ENCODE measurements at places on chromosomes 11 and 22. TPM values are rescaled to one million over a fixed set of nuclear protein-coding genes. Genes with fewer than 3 reads are reported as not detected.
A peak's percentile ranks its signal among the peaks of the same experiment; 100 is the strongest.

DNA sequence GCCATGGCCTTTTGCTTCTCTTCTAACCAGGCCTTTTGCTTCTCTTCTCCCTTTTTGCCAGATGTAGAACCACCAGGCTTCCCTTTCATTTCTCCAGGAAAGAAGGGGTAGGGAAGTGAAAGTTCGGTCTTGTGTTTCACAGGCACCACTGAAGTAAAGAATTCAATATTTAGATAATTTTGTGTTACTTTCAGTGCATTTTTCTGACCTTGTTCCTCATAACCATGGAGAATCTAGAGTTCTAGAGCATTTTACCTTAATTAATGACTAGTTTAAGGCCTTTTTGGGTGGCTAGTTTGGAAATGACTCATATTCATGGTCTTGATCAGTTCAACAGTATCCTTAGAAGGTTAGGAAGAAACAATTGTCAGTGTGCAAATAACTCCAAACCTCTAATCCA lies 22.7 kb downstream of the GRAMD1B start:
- no peak for DNase-seq

The NEU3 gene
- 16.2 TPM for total RNA-seq

The PLAAT5 gene
- 8.5 TPM for total RNA-seq

The HEPHL1 gene
- total RNA-seq, result 0.07 TPM

GRCh38 chr11:110389965-110390364 lies 39.8 kb upstream of the FDX1 start:
- DNase-seq, result no peak

DNA sequence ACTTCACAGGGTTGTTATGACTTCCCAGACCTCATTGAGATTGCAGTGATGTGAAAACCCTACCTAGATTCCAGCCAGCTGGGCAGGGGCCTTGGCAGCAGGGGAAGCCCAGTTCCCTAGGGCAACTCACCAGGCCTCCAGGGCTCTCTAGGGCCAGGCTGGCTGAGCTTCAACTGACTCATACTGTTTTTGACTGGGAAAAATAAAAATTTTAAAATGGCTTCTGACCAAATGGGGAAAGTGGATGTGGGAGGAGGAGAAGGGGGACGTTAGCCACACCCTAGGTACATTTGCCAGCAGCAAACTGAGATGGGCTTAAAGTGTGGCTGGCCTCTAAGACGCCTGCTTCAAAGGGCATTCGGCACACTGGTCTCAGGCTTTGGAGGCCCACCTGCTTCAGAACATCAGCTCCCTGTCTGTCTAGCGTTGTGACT lies 39.0 kb downstream of the BMAL1 start:
- no peak for DNase-seq

GRCh38 chr11:64974124-64974523 lies 2.2 kb upstream of the MAJIN start:
- DNase-seq, result no peak

DNA sequence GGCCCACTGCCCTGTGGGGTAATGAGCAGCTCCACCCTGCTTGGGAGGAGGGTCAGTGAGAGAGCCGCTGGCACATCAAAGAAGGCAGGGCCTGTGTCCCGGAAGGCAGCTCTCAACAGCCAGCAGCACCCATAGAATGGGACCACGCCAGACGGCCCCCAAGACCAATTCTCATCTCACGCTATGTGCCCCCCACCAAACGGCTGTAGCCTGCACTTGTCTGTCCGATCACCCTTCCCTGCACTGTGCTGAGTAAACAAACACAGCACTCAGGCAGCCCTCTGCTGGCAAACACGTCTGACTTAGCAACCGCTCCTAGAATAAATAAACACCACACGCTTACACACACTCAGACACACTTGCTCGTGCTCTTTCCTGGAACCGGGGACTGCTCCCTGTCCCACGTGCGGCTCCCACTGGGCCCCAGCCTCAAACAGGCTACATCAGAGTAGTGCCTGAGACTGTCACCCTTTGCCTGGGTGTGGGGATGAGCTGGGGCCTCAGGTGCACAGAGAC lies 53.2 kb upstream of the CDON start:
- DNase-seq, result no peak

- DNase-seq, result peak; percentile 18
These were observed 101.6 kb upstream of the PARVA start for GRCh38 chr11:12275818-12276217.
